Inflammatory macrophage treated with lipopolysaccharide for 1 hour (primary cell): ENCODE measurements at places on chromosomes 7 and 10.

DNA sequence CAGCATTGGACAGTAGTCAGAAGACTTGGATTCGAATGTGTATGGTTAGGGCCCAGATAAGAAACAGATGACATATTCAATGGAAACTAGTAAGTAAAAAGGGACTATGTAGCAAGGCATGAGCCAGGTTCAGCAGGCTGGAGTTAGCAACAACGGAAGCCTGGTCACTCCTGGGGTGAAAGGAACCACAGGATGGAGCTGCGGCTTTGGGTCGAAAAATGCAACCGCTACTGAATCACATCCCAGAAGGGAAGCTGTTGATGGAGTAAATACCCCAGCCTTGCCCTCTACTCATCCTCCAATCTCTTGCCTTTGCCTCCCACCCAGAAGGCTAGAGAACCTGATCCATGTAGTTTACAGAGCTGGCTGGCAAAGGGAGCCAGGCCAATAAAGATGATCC, 37.5 kb upstream of the EGR2 start:
- DNase-seq, result peak; percentile 40

- no peak for DNase-seq
Measured at GRCh38 chr7:120054376-120055100, 218.4 kb upstream of the KCND2 start.

DNA sequence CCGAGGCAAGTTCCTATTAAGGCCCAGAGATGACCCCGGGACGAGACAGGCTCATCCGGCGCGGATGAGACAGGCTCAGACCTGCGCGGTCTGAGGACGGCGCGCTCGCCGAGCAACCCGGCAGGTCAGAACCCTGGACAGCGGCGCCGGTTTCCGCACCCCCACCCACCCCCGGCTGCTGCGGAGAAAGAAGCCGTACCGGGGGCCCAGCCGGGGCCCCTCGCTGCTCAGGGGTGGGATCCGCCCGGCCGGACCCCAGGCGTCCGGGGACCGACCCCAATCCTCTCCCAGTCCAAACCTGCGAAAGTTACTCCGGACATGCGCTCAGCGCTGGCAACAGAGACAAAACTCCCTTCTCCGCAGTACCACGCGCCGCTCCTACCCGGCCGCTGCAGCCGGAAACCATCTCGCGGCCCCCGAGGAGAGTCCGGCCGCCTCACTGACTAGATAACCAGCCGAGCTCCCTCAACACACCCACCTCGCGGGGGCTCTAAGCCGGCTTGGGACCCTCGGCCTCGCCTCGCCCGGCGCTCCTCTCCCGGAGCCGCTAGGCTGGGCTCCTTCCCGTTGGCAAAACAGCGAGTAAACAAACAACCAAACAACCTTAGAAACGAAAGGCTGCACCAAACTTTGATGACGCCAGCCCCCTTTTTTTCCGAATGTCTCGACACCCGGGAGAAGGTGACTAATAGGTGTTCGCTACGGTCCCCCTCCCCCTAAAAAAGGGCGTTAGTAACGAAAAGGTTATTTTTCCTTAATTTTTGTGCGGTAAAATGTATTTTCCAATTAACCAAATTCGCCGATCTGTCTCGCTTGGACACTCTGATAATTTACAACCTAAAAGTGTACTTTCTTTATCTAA, 2.3 kb upstream of the DRGX start:
- peak; percentile 62 for DNase-seq

- no peak for DNase-seq
Measured at GRCh38 chr7:84069999-84070500, 124.5 kb downstream of the SEMA3A start.

DNA sequence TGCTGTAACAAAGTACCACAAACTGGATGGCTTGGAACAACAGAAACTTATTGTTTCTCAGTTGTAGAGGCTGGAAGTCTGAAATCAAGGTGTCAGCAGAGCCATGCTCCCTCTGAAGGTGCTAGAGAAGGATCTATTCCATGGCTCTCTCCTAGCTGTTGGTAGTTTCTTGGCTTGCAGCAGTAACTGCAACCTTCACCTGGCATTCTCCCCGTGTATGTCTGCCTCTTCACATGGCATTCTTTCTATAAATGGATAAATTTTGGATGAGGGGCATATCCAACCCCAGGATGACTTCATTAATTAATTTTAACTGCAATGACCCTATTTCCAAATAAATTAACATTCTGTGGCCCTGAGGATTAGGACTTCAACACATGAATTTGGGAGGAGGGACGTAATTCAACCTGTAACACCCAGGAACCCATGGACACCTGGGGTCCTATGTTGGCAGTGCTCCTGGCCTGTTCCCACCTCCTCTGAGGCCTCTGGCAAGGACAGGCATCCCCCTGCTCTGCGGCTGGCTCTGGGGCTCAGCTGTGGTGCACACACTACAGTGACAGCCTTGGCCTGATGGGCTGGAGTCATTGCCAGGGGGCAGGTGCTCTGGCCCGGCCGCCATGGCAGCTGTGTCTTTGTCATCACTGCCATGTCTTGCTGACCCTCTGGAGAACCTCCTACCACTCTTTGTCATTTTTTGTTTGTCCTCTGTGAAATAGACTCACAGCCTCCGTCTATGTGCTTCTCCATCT, 30.8 kb downstream of the LSMEM1 start:
- no peak for DNase-seq

DNA sequence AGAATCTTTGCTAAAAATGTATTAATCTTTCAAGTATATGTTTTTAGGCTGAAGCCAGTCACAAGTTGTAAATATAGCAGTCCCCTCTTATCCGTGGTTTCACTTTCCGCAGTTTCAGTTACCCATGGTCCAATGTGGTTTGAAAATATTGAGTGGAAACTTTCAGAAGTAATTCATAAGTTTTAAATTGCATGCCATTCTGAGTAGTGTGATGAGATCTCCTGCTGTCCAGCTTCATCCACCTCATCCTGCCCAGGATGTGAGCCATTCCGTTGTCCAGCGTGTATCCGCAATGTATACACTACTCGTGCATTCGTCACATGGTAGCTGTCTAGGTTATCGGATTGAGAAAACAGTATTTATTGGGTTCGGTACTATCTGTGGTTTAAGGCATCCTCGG, 12.2 kb downstream of the PDCD4 start:
- no peak for DNase-seq

DNA sequence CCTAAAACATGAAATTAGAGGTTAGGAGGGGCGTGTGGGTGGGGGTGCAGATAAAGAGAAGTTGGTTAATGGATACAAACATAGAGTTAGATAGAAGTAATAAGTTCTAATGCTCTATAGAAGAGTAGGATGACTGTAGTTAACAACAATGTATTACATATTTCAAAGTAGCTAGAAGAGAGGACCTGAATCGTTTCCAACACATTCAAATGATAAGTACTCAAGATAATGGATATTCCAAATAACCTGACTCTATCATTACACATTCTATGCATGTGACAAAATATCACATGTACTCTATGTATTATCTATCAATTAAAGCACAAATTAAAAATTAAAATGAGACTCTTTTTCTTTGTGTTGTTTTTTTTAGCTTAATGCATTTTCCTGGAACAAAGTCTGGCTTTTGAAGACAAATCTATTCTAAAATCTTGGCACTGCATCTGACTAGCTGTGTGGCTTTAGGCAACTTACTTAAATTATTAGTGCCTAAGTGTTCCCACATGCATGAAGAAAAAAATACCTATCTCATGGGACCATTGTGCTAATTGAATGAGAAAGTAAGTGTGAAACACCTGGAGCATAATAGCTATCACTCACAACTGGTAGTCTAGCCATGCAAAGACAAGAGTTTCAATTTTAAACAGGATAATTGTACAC, 75.7 kb downstream of the SEMA3C start:
- no peak for DNase-seq

- no peak for DNase-seq
Measured at GRCh38 chr7:88302486-88302885, 4.2 kb downstream of the STEAP4 start.

- DNase-seq, result no peak
Measured at GRCh38 chr10:11143242-11143641, 125.6 kb downstream of the CELF2 start.

DNA sequence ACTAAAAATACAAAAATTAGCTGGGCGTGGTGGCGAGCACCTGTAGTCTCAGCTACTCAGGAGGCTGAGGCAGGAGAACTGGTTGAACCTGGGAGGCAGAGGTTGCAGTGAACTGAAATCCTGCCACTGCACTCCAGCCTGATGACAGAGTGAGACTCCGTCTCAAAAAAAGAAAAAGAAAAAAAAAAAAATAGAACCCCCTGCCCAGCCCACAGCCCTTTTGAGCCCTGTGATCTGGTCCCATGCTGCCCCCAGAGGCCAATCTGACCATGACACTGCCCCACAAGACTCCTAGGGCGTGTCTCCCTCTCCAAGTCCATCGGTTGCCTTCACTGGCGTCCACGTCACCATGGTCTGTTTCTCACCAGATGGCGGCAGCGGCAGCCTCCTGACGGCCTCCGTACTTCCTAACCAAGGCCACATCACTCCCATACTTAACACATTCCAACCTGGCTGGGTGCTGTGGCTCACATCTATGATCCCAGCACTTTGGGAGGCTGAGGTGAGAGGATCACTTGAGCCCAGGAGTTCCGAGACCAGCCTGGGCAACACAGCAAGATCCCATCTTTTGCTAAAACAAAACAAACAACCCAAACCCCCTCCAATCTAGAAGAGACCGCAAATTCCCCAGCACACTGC, 18.0 kb downstream of the STX1A start:
- DNase-seq, result peak; percentile 53

- peak; percentile 18 for DNase-seq
Measured at GRCh38 chr7:37532636-37533035, 84.0 kb upstream of the ELMO1 start.

GRCh38 chr7:122402235-122402634, 97.7 kb upstream of the FEZF1 start:
- DNase-seq, result no peak

DNA sequence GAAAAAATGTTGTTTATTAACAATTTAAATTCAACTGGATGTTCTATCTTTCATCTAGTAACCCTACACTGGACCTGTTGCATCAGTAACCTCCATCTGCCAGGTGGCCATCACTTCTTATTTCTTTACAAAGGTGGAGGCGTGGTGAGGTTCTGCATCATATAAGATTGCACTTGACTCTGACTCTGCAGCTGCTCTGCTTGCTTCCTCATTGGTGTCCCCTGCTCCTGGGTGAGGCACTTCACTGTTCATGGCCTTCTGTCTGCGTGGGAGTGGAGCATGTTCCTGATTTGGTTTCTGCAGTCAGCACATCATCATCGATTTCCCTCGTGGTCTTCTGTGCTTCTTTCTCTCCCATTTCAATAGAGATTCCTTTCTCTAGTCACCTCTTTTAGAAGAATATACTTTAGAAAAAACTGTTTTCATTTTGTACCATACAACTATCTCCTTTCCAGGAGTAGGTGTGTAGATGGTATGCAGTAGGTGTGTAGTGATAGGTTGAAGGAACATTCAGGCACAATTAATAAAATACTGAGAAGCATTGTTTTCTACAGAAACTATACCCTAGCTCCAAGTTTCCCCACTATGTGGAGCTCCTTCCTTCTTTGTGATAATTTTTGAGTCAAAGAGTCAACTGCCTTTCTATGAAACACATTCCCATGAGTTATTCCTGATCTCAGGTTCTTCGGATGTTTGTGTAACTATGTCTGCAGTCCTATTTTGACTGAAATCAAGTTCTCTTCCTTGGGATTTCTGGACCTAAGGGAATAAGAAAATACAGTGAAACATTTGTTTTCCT, 231.7 kb upstream of the CNTNAP2 start:
- DNase-seq, result peak; percentile 0

- DNase-seq, result no peak
Measured at GRCh38 chr10:26987851-26988250, 112.4 kb downstream of the ANKRD26 start.

GRCh38 chr10:92664322-92664721, 25.4 kb upstream of the HHEX start:
- no peak for DNase-seq

DNA sequence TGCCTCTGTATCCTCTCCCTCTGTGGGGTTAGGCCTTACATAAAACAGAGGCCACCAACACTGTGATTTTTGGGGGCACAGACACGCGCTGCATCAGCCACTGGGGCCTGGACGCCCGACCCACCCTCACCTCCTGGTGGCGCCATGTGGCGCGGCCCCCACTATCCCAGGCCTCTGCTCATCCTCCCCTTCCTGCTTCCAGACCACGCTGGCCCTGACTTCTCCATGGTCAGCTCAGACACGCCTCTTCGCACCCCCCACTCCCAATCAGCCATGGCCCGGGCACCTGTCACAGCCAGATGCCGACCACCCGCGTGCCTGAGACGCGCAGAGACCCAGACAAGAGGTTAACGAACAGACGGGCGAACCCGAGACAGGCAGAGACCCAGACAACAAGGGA, 263.9 kb downstream of the ELFN1 start:
- no peak for DNase-seq

GRCh38 chr10:122130474-122131110, 140.5 kb upstream of the BTBD16 start:
- no peak for DNase-seq

DNA sequence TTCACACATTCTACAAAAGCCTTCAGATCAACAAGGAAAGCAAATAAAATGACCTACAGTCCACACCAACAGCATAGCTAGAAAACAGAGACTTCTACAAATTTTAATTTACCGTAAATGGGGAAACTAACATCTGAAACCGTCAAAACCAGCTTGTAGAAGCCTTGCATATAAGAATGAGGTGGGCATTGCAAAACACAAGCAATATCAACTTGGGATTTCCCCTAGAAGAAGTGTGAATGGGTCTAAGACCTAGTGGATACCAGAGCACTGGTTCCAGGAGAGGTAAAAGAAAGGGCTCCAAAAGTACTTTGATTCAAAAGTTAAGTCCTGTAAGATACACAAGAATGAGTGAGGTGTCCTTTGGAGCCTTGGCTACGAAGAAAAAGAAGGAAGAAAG, 18.7 kb downstream of the RTKN2 start:
- DNase-seq, result peak; percentile 48

DNA sequence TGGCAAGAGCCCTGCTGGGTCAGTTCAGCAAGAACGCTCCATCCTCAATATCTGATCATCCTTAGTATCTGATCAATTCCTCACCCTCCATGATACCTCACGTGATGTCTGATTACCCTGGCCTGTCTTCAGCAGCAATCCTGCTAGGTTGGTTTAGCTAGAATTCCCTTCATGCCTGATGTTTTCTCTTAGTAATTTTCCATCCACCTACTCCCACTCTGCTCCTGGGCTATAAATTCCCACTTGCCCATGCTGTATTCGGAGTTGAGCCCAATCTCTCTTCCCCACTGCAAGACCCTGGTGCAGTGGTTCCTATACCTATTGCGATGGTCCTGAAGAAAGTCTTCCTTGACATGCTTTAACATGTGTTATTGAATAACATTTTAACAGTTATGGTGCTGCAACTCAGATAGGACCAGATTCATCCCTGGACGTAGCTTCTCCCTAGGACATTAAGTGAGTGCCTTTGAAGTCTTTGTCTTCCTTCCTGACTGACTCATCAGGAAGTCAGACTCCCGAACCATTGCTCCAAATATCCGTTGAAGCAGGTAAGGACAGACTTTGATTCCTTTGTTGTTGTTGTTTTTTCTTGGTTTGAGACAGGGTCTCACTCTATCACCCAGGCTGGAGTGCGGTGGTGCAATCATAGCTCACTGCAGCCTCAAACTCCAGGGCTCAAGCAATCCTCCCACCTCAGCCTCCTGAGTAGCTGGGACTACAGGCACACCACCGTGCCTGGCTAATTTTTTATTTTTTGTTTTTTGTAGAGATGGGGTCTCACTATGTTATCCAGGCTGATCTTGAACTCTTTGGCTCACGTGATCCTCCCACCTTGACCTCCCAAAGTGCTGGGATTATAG, 29.4 kb upstream of the CLDN3 start:
- no peak for DNase-seq
